ENCODE measurements at places on chromosomes 2 and 18.
A peak's percentile ranks its signal among the peaks of the same experiment; 100 is the strongest.

DNA sequence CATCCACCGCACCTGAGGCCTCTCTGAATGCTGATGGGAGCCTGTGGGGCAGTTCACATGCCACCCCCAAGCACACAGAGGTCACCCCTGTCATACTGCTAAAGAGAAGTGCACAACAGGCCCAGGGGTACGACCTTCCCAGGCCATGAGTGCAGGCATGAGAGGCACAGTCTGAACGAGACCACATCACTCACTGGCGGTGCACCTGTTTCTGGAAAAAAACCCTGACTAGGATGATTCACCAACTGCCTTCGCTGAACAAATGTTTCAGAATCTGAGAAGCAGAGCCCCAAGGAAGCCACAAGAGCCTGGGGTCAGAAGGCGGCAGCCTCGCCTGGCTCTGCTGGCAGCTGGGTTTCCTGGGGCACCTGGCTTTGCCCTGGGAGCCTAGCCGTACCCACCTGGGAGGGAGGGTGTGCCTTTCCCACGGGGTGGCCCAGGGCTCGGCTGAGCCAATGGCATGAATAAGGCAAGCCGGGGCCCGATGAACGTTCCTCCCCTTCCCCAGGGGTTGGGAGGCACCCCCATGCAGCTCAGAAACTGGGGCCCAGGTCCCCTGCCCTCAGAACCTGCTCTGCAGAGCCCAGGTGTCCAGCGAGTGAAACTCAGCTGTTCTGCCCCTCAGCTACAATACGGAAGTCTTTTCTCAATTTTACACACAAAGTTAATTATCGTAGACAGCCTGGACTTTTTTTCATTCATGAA, 73.8 kb downstream of the HDAC4 start:
- DNase-seq, result peak; percentile 62

DNA sequence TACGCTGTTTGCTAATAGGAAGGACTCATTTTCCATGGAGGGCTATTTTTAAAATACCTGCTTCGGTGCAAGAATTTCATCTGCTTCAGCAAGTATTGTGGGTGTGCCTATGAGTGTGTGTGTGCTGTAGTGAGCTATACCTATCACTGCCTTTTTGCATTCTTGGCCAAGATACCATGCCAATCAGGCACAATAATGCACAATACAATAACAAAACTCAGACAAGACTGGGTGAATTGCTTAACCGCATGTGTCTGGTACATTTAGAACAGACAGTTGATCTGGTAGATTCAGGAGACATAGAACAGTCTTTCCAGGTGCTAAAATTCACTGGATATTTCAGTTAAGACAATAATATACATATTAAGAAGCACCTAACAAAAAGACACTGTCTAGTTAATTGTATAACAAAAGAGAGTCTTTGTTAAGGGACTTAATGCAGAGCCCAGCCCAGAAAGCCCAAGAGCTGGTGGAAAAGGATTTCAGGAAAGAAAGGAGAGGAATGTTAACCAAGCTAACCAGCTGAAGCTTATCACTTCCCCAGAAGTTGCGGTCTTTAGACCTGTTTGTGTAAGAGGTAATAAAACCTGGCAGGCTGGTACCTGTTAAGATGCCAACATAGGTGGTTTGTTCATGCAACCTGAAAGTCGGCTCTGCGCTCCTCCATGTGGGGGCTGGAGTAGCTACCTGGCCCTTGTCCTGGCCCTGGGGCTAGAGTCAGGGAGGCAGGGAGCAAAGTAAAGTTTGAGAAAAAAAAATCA, 153.3 kb upstream of the RBMS1 start:
- no peak for DNase-seq

DNA sequence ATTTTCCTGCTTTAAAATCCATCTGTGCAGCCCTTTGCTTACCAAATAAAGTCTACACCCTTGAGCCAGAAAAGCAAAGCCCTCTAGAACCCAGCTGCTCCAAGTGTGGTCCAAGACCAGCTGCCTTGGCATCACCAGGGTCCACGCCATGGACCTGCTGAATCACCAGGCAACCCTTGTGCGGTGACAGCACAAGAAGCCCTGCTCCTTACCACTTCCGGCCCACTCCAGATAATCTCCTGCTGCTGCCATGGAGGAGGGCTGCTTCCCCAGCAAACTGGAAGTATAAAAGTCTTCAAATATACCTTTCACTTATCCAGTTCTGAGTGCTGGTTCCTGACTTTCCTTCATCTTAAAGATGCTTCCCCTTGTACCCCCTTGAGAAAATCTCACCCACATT, 106.0 kb upstream of the PKDCC start:
- no peak for DNase-seq

DNA sequence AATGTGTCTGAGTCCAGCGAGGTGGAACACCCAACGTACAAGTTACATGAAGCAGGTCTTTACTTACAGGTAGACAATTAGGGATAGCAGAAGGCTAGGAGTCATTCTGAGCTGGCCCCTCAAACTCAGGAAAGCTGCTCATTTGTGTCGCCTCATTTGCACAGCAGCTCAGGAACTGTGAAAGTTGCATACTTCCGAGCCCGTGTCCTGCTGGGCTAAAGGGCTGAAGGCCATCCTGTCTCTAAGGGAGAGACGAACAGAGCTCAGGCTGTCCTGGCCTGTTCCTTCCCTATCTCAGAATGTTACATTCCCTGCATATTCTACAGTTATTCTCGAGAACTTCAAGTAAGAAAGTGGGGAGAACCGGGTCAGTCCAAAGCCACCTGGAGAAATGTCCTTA, 99.0 kb downstream of the FAM124B start:
- no peak for DNase-seq

- DNase-seq, result no peak
Observed at GRCh38 chr18:801137-801536, 10.9 kb downstream of the YES1 start.

DNA sequence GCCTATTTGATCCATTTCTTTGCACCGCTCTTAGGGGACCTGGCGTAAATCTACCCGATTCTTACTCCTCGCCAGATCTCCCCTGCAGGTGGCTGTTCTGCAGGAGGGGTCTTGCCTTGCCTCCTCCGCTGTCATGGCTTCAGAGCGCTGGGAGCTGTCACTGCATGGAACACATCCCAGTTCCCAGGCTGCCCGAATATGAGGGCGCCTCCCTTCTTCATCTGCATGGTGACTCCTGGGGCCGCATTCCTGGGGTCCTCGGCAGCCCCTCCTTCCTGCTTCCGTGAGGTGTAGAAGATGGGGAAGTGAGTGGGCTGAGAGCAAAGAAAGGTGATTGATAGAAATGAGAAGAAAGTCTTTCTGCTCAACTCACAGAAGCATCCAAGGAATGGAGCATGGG, 27.3 kb upstream of the COPS8 start:
- no peak for DNase-seq

GRCh38 chr2:95337829-95338228, 40.7 kb downstream of the KCNIP3 start:
- no peak for DNase-seq

- no peak for DNase-seq
Observed at GRCh38 chr2:27264253-27264752, 1.5 kb upstream of the SLC30A3 start.

GRCh38 chr18:40685219-40685618, 1269.8 kb upstream of the PIK3C3 start:
- DNase-seq, result no peak

- DNase-seq, result no peak
Observed at GRCh38 chr2:169345486-169346437, 16.6 kb downstream of the LRP2 start.

DNA sequence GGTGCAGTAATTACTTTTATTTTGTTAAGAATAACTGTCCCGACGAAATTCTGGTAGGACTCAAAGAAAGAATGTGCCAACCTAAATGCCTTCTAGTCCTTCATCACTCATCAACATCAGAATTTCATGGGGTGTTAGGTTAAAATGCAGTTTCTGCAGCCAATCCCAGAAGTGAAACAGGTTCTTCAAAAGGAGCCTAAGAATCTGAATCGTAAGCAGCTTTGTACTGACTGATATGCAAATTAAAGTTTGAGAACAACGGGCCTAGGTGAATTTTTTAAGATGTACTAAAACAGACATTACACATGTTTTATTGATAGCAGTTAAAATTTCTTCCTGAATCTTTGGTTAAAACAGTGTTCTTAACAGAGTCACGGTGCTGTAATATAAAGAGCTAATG, 140.3 kb upstream of the ZC3H15 start:
- no peak for DNase-seq

DNA sequence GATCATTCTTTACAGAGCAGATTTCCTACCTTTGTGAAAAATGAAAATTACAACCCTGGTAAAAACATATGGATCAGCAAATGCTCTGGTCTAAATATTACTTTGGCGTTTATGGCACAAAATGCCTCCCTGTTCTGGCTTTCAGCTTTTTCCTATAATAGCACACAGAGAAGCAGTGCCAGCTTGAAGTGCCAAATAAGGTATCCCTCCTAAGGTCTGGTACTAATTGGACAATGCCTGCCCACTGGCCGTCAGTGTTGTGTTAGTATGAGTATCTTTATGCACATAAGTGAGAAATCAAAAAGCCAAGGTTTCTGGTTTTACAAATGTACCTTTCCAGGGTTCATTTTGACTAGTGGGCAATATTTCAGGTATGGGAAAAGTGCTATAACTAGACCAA, 1293.7 kb upstream of the FAM98A start:
- DNase-seq, result no peak

DNA sequence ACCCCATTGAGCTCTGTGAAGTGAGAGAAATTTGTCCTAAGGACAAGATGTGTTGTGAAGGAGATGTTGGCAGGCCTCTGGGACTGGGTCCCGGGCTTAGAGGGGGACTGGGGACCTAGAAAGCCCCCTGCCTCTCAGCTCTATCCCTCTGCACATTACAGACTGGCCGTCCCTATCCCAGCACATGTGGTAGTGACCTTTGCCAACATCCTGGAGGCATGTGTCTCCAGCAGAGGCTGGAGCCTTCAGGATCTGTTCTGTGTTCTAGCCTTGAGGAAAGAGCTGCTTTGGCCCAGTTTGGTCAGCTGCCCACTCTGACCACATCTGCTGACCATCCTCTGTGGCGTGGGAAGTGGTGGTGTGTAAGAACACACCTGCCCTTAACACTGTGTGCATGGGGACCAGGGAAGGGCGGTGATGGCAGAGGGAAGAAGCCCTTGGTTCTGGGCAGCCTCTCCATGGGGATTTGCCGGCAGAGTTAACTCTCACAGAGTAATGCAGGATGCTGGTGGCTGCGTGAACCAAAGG, 33.4 kb downstream of the NCK2 start:
- no peak for DNase-seq

GRCh38 chr18:34280000-34280399, 55.3 kb upstream of the NOL4 start:
- no peak for DNase-seq

DNA sequence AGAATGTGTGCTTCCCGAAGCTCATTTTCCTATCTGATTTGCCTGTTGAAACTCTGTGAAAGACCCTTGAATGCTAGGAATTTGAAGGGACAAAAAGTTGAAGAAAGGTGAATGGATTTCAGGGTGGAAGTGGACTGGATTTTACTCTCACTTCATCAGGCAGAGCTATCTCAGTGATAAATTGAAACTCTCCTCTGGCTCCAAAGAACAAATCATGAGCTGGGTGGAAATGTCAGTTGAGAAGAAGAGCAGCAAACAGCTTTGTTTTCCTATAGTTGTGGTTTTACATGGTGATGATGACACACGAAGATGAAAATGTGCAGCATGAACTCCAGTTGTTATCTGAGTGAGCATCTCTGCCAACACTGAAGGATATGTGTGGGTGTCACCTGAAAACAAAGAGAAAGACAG, 34.4 kb downstream of the CD28 start:
- no peak for DNase-seq

DNA sequence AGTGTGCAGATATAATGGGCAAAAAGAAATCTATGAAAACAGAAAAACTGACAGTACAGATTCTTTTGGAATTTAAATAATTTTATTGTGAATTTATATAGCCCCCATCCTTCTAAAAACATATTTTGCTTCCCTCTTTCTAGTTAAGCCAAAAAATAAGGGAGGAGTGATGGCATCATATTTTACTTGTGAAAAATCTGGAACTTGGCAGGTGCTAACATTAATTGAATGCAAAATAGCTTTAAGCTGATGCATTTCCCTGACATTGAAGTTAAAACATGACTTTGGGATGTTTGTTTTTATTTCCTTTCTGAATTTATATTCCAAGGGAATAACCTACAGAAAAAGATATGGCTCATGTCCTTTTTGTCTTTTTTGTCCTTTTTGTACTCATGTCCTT, 82.6 kb upstream of the RBM44 start:
- no peak for DNase-seq

GRCh38 chr18:71431171-71431570, 1113.0 kb downstream of the CBLN2 start:
- no peak for DNase-seq

DNA sequence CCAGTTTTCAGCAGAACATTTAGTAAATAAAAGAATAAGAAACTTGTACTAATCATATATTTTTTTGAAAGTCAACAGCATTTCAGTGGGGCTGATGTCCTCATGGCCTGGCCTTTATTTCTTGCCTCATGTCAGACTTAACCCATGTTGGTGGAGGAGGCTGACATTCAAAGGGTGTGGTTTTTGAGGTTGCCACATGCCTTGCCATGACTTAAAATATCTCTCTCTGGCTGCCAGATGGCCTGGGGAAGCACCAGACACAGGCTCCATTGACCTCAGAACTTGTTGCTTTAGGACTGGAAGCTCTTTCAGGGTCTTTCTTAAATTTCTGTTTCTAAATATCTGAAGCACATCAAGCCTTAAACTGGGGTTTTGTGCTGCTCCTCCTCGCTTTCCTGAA, 32.5 kb upstream of the CD28 start:
- peak; percentile 15 for DNase-seq

GRCh38 chr2:176493226-176493825, 224.1 kb downstream of the MTX2 start:
- no peak for DNase-seq

GRCh38 chr18:54742659-54743604, 85.3 kb upstream of the RAB27B start:
- DNase-seq, result no peak

DNA sequence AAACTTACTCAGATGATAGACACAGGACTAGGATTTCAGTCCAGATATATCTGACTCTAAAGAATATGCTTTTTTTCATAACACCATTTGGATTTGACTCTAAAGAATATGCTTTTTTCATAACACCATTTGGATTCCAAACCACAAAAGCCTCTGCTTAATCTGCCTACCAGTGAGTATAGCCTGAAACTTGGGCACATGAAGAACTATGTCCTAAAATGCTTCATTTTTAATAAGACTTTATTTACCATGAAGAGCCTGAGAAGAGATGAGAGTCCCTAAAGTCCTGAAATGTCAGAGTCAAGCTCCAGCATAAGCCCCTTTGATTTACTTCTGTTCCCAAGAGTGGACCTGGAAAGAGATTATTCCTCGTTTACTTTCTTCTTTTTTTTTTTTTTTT, 54.5 kb upstream of the STPG4 start:
- DNase-seq, result no peak

- no peak for DNase-seq
Observed at GRCh38 chr2:142724713-142725349, 152.6 kb upstream of the KYNU start.

DNA sequence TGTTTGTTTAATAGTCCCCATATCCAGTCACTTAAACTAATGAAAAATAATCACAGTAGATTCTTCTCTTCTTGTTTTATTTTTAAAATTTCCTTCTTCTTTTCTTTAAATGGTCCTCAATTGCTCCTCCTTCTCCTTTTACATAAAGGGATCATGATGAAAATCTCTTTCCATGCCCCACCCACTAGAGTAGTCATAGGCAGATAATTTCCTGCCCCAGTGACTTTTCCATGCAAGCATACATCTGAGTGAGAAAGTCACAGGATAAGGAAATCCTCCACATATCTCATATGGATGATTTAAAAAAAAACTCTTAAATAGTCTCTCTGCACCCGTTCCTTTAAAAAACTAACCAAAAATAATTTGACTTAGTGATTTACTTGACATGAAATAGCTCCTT, 552.3 kb upstream of the SETBP1 start:
- no peak for DNase-seq

Data from stimulated activated CD4-positive, alpha-beta T cell treated with anti-CD3 and anti-CD28 coated beads, Interleukin-12 subunit alpha, Interleukin-12 subunit beta, amount 100 ng/mL, for 24 hours (primary cell).